ENCODE measurements at places on chromosomes 3 and 15. TPM values are rescaled to one million over a fixed set of nuclear protein-coding genes. Genes with fewer than 3 reads are reported as not detected.

GRCh38 chr3:32143849-32144757 is 37.7 kb downstream of the GPD1L start:
- H3K27me3 ChIP-seq, result no peaks in the 10 kb centered on the region
- no peak overlapping the region for H3K4me3 ChIP-seq
- no peaks in the 10 kb centered on the region for H3K4me1 ChIP-seq

DNA sequence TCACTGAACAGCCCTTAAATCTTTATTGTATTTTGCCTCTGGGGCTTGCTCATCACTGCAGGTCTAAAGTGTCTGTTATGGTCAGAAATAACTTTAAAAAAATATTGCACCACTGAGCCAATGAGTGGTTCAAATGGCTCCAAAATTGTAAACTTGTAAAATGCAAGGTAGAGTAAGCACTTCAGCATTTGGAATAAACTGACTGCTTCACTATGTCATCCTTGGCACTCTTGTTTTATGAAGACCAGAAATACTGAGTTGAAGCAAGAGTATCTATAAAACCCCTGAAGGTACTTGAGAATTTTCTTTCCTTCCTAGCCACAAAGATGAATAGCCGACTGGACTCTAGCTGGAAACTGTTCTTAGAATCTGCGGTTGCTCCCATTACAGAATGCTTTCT is 390.3 kb upstream of the DPH6 start:
- H3K36me3 ChIP-seq, result no peaks in the 10 kb centered on the region
- DNase-seq, result no peak
- H3K27ac ChIP-seq, result no peak overlapping the region
- H3K4me3 ChIP-seq, result no peak overlapping the region
- H3K4me1 ChIP-seq, result no peaks in the 10 kb centered on the region

DNA sequence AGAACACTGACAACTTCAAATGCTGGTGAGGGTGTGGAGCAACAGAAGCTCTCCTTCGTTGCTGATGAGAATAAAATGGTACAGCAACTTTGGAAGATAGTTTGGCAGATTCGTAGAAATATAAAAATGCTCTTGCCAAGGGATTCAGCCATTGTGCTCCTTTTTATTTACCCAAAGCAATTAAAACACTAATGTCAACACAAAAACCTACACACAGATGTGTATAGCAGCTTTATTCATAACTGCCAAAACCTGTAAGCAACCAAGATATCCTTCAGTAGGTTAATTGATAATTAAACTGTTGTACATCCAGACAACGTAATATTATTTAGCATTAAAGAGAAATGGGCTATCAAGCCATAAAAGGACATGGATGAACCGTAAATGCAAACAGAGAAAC is 37.8 kb upstream of the LSAMP start:
- H3K36me3 ChIP-seq, result no peaks in the 10 kb centered on the region
- H3K4me1 ChIP-seq, result no peaks in the 10 kb centered on the region
- DNase-seq, result no peak
- no peak overlapping the region for H3K27ac ChIP-seq

- no peak overlapping the region for H3K27ac ChIP-seq
- H3K4me3 ChIP-seq, result no peak overlapping the region
- H3K4me1 ChIP-seq, result no peaks in the 10 kb centered on the region
- no peaks in the 10 kb centered on the region for H3K36me3 ChIP-seq
Observed at GRCh38 chr3:161893972-161894371, 397.4 kb downstream of the OTOL1 start.

DNA sequence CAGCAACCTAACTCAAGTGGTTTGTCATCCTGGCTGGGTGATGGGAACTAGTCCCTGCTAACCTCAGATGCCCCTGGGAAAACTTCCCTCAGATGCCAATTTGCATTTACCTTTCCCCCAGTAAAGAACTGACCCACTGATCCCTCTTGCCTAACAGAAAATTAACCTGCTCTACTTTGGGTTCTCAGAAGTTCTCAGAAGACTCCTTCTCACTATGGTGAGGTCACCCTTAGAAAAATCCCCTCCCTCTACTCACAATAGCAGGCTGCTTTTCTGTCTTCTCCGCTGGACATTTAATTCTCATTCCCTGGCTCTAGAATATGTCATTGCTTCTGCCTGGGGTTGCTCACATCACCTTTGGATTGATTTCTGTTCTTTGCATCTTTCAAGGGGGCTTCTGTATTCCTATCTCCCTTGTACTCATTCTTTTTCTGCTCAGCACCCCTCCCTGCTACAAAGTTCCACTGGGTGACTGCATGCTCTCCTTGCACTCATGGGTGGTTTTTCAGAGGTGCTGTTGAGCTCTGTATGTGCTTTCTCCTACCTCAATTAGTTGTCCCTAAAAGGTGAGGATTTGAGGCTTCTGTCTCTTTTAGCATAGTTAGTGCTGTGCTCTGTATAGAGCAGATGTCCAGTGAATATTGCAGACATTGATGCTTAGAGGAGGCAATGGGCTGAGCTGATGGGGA is 869 bp downstream of the PLA1A start:
- no peaks in the 10 kb centered on the region for H3K27me3 ChIP-seq
- peaks cover 6% of the 10 kb centered on the region for H3K4me1 ChIP-seq
- no peak overlapping the region for H3K27ac ChIP-seq
- no peak overlapping the region for H3K4me3 ChIP-seq
- no peak for DNase-seq

DNA sequence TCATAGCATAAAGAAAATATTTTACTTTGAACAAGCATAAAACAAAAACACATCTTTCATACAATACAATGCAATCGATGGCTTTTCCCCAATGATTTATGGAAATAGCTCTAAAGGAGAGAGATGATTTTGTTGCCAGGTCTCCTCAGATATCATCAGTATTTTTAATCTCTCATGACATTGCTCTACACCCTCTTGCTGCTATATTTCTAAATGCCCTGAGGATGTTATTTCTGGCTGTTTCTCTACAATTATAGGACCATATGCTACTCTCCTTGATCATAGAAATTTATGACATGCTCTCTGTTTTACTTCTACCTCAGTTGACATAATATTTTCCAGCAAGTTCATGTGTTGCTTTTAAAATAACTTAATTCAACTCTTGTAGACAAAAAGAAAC is 654.9 kb upstream of the GBE1 start:
- no peaks in the 10 kb centered on the region for H3K36me3 ChIP-seq
- H3K27me3 ChIP-seq, result no peaks in the 10 kb centered on the region
- no peak overlapping the region for H3K4me3 ChIP-seq
- H3K4me1 ChIP-seq, result no peaks in the 10 kb centered on the region
- no peak overlapping the region for H3K27ac ChIP-seq

DNA sequence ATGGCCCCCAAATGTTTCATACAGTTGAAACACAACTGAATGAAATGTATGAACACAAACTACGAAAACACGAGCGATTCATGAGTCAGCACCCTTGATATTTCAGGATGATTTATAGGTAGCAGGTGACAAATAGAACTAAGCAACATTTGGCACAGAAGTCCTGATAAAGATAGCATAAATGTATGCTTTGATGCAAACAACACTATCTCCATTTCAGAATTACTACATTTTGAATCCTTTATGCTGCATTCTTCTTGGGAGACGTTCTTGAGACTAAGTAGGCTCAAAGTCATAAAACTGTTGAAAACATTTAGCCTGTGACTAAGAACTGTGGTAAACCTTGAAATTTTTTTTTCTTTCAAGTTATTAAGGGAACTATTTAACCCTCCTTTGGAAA is 200.3 kb upstream of the ICE2 start:
- no peaks in the 10 kb centered on the region for H3K27me3 ChIP-seq
- peaks cover 14% of the 10 kb centered on the region for H3K4me1 ChIP-seq
- no peaks in the 10 kb centered on the region for H3K36me3 ChIP-seq
- no peak overlapping the region for H3K27ac ChIP-seq
- DNase-seq, result no peak

- H3K27me3 ChIP-seq, result no peaks in the 10 kb centered on the region
- DNase-seq, result no peak
- no peaks in the 10 kb centered on the region for H3K4me1 ChIP-seq
Observed at GRCh38 chr3:150106740-150107428, 136.2 kb upstream of the PFN2 start.

GRCh38 chr15:71278989-71279756 is 163.9 kb downstream of the THSD4 start:
- no peak for DNase-seq
- no peak overlapping the region for H3K4me3 ChIP-seq
- H3K36me3 ChIP-seq, result no peaks in the 10 kb centered on the region

- H3K36me3 ChIP-seq, result no peaks in the 10 kb centered on the region
- no peak overlapping the region for H3K27ac ChIP-seq
- no peak overlapping the region for H3K4me3 ChIP-seq
- no peaks in the 10 kb centered on the region for H3K4me1 ChIP-seq
- DNase-seq, result no peak
- no peaks in the 10 kb centered on the region for H3K27me3 ChIP-seq
Observed at GRCh38 chr3:63611382-63611781, 41.1 kb upstream of the SNTN start.

- H3K27ac ChIP-seq, result peak within 1 kb of the TSS; percentile 45
- H3K4me3 ChIP-seq, result peak within 1 kb of the TSS; percentile 82
- H3K36me3 ChIP-seq, result no peaks in the 10 kb centered on the region
Observed at GRCh38 chr3:13420045-13420830, at the start of gene NUP210. Gene NUP210 (minus strand): TSS chr3:13420322. CDS start chr3:13420226, 96 bp downstream.

DNA sequence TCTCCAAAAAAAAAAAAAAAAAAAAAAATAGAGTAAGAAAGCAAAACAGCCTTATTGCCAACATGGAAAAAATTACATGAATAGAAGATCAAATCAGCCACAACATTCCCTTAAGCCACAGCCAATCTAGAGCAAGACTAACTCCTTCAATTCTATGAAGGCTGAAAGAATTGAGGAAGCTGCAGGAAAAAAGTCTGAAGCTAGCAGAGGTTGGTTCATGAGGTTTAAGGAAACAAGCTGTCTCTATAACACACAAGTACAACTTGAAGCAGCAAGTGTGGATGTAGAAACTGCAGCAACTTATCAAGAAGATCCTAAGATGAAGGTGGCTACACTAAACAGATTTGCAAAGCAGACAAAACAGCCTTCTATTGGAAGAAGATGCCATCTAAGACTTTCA is 9.3 kb downstream of the PARL start:
- no peaks in the 10 kb centered on the region for H3K36me3 ChIP-seq
- H3K27ac ChIP-seq, result no peak overlapping the region
- no peaks in the 10 kb centered on the region for H3K27me3 ChIP-seq
- H3K4me1 ChIP-seq, result peaks cover 22% of the 10 kb centered on the region
- H3K4me3 ChIP-seq, result no peak overlapping the region
- DNase-seq, result no peak

DNA sequence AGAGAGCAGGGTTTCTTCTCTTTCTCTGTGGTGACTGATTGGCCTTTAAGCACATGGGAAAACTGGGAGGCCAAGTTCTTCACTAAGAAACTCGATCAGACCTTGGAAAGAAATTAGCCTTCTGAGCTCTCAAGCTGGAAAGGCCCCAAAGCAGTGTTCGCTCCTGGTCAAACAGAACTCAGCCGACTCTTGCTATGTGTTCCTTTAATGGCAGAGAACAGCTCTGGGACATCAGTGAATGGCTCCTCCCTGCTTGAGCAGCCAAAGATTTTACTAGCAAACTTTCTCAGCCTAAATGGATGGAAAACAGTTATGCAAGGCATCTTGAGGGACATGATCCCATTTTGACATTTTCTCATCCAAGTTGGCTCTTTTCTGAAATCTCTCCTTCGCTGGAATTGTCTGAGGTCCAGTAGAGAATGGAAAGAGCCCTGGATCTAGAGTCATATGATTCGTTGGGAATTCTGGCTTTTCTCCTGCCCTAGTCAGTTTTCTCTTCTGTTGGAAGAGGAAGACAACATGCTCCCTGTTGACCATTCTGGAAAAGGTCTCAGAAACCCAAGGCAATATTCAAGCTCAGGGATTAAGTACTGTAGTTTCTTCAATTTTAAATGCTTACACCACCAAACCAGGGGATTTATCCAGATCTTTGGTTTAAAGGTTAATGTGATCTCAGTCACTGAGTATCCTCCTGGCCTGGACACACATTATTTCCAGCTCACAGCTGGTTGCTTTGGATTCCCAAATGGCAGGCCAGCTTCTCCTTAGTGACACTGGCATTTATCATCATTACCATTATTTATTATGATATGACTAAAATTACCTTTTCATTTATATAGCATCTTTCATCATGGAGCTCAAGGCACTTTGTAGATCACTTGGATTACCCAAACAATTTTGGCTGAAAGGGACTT is 319.6 kb downstream of the AGBL1 start:
- H3K36me3 ChIP-seq, result no peaks in the 10 kb centered on the region
- no peaks in the 10 kb centered on the region for H3K4me1 ChIP-seq
- H3K4me3 ChIP-seq, result no peak overlapping the region
- H3K27me3 ChIP-seq, result no peaks in the 10 kb centered on the region
- no peak overlapping the region for H3K27ac ChIP-seq

- H3K27me3 ChIP-seq, result peaks cover 2% of the 10 kb centered on the region
- H3K27ac ChIP-seq, result no peak overlapping the region
- H3K4me1 ChIP-seq, result peaks cover 11% of the 10 kb centered on the region
- DNase-seq, result no peak
- H3K4me3 ChIP-seq, result no peak overlapping the region
Observed at GRCh38 chr15:78327466-78327865, 12.7 kb upstream of the CRABP1 start.

DNA sequence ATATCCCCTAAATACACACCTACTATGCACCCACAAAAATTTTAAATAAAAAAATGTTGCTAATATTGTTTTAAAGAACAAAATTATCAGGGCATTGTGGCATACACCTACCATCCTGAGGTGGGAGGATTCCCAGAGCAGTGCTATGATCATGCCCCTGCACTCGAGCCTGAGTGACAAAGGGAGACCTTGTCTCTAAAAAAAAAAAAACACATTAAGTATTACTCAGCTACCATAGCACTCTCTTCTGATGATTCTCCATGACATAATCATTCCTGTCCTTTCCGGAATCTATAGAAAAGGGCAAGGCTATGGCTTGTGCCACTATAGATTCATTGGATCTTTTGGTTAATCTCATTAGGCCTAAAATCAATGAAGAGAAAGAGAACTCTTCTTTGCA is 77.4 kb downstream of the ACAP2 start:
- no peaks in the 10 kb centered on the region for H3K27me3 ChIP-seq
- H3K27ac ChIP-seq, result no peak overlapping the region
- no peak overlapping the region for H3K4me3 ChIP-seq
- DNase-seq, result no peak
- H3K4me1 ChIP-seq, result no peaks in the 10 kb centered on the region

- no peak for DNase-seq
- no peak overlapping the region for H3K27ac ChIP-seq
- no peak overlapping the region for H3K4me3 ChIP-seq
- peaks cover 22% of the 10 kb centered on the region for H3K27me3 ChIP-seq
- H3K4me1 ChIP-seq, result peaks cover 44% of the 10 kb centered on the region
Observed at GRCh38 chr3:194005930-194006501, 129.9 kb upstream of the HES1 start.

DNA sequence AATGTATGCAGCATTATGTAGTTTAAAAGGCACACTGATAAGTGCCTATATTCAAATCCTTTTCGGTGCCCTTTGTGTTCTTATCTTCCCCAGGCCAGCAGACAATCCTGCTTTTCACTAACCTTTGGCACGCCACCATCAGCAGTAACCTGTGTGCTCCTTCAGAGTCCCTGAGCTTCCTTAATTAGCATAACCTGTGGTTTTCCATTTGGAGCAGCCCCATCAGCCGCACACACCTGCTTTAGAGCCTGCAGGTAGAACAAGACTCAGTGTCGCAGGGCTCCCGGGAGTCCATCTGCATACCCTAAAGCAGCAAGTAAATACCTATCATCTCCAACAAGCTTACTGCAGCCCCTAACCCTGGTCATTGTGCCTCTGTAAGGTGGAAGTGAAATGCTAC is 755.1 kb downstream of the ROBO2 start:
- no peak overlapping the region for H3K27ac ChIP-seq
- DNase-seq, result no peak
- H3K27me3 ChIP-seq, result no peaks in the 10 kb centered on the region
- H3K36me3 ChIP-seq, result no peaks in the 10 kb centered on the region
- H3K4me3 ChIP-seq, result no peak overlapping the region

Gene CYP1A1
- total RNA-seq, result 0.18 TPM

Gene AP3B2
- total RNA-seq, result 3.2 TPM

Gene SSR3
- 74.7 TPM for total RNA-seq

Gene SIDT1
- total RNA-seq, result 4.2 TPM

Gene BOC
- total RNA-seq, result 30.2 TPM

Gene LEO1
- total RNA-seq, result 38.3 TPM
